Karpas-422 (cell line): ENCODE measurements at places on chromosomes 5 and 9. TPM values are rescaled to one million over a fixed set of nuclear protein-coding genes. Genes with fewer than 3 reads are reported as not detected.
A peak's percentile ranks its signal among the peaks of the same experiment; 100 is the strongest.

- no peak overlapping the region for H3K27ac ChIP-seq
- H3K4me3 ChIP-seq: no peak overlapping the region
- H3K4me1 ChIP-seq: no peaks in the 10 kb centered on the region
These were observed 182.8 kb upstream of the SLC27A6 start for GRCh38 chr5:128782446-128782845.

PDE8B gene
- total RNA-seq: 0.04 and 0.15 TPM in 2 replicates

- H3K4me3 ChIP-seq: peak overlapping the region; percentile 84; the same call in 1 of the 2 replicates
- no peaks in the 10 kb centered on the region for H3K27me3 ChIP-seq
- H3K36me3 ChIP-seq: 0 out of 2 replicates have a peak, but pooled peaks cover 4% of the 10 kb centered on the region
- peak overlapping the region; percentile 87 for H3K27ac ChIP-seq
These were observed 2.5 kb upstream of the PSMD5 start for GRCh38 chr9:120845255-120845654.

ADAMTS19 gene
- 2.5 and 3.1 TPM in 2 replicates for total RNA-seq

GRCh38 chr5:108942701-108943100 is 195.0 kb downstream of the FER start:
- no peak for DNase-seq
- H3K27ac ChIP-seq: no peak overlapping the region
- no peak overlapping the region for H3K4me3 ChIP-seq
- H3K36me3 ChIP-seq: no peaks in the 10 kb centered on the region
- H3K27me3 ChIP-seq: no peaks in the 10 kb centered on the region

DNA sequence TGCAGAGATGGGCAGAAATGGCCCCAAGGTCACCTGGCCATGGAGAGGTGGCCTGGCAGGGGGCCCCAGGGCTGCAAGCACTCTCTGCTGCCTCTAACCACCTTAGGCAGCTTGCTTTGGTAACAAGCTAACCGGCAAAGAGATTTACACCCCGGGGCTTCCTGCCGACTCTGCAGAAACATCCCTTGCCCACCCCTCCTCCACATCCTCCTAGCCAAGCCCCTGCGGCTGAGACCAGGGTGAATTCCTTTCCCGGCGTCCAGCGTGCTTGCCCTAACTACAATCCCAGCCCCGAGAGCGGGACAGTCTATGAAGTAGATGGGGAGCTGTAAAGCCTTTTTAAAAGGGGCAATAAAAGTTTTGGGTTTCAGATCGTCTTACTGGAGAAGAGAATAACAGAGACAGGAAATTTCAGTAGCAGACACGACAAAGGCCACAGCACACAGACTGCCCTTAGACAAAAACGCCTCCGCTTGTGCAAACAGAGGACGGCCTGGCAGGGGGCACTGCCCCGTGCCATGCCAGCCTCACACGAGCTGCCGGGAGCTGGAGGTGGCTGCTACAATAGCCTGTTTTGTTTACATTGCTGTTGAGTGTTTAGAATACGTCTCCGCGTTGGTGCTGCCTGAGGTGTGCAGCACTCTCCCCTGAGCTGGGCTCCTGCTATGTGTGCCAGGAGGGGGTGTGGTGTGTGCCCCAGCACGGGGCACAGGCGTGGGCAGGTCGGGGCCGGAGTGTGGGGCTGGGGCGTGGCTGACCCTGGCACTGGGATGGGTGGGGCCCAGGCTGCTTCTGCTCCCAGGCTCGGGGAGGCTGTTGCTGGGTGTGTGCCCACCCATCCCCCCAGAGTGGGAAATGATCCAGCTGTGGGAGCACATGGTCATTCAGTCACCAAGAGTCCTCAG is 15.3 kb downstream of the MYMK start:
- no peaks in the 10 kb centered on the region for H3K27me3 ChIP-seq
- H3K36me3 ChIP-seq: no peaks in the 10 kb centered on the region
- DNase-seq: no peak
- no peak overlapping the region for H3K4me3 ChIP-seq
- H3K27ac ChIP-seq: no peak overlapping the region

DNA sequence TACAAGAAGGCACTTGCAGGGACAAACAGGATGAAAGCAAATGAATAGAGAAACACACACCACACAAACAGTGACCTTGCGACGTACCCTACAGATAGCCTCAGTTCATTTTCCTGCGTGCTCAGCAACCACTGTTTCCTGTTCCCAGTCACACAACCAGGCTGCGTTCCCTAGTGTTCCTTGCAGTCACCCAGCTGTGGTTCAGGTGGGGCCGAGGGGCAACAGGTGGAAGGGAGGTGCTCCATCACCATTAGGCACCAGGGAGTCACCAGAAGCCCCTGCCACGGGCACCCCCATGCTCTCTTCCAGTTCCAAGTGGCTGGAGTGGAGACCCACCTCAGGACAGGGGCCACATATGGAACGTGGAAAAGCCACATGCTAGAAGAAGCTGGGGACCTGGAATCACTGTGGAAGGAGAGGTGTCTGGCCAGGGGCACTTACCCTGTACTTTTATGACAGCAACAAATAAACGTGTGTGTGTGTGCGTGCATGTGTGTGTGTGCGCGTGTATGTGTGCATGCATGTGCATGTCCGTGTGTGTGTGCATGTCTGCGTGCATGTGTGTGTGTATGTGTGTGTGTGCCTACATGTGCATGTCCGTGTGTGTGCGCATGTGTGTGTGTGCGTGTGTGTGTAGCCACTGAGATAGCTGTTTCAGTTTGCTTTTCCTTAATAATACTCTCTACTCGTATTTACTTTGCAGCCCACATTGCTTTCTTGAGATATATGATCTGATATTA is 18.8 kb upstream of the FCN2 start:
- no peak for DNase-seq
- no peaks in the 10 kb centered on the region for H3K4me1 ChIP-seq
- no peaks in the 10 kb centered on the region for H3K27me3 ChIP-seq
- no peaks in the 10 kb centered on the region for H3K36me3 ChIP-seq
- no peak overlapping the region for H3K27ac ChIP-seq

- DNase-seq: no peak
- no peaks in the 10 kb centered on the region for H3K36me3 ChIP-seq
- no peaks in the 10 kb centered on the region for H3K27me3 ChIP-seq
- H3K4me1 ChIP-seq: peaks cover 2% of the 10 kb centered on the region
- no peak overlapping the region for H3K4me3 ChIP-seq
These were observed 254.4 kb downstream of the MLLT3 start for GRCh38 chr9:20367855-20368254.

DNA sequence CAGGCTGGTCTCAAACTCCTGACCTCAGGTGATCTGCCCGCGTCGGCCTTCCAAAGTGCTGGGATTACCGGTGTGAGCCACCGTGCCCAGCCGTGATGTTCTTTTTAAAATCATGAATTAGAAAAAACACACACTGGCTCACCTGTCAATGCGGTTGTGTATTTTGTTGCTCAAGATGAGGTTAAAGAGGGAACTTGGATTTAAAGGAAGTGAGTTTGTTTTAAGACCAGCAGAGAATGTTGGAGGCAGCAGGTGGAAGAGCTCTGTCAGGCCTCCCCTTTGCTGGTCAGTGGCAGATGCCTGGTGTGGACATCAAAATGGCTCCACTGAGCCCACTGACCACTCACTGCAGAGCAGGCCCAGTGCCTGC is 38.9 kb downstream of the WNK2 start:
- H3K4me3 ChIP-seq: no peak overlapping the region
- H3K27ac ChIP-seq: no peak overlapping the region
- DNase-seq: no peak
- H3K4me1 ChIP-seq: peaks cover 15% of the 10 kb centered on the region
- H3K36me3 ChIP-seq: no peaks in the 10 kb centered on the region
- H3K27me3 ChIP-seq: no peaks in the 10 kb centered on the region

GRCh38 chr5:133129950-133130349 is 78.1 kb downstream of the HSPA4 start:
- no peak for DNase-seq
- H3K27me3 ChIP-seq: no peaks in the 10 kb centered on the region; the same call in 1 of the 2 replicates
- no peaks in the 10 kb centered on the region for H3K36me3 ChIP-seq

TNFAIP8 gene
- 34.5 and 58.7 TPM in 2 replicates for total RNA-seq

DNA sequence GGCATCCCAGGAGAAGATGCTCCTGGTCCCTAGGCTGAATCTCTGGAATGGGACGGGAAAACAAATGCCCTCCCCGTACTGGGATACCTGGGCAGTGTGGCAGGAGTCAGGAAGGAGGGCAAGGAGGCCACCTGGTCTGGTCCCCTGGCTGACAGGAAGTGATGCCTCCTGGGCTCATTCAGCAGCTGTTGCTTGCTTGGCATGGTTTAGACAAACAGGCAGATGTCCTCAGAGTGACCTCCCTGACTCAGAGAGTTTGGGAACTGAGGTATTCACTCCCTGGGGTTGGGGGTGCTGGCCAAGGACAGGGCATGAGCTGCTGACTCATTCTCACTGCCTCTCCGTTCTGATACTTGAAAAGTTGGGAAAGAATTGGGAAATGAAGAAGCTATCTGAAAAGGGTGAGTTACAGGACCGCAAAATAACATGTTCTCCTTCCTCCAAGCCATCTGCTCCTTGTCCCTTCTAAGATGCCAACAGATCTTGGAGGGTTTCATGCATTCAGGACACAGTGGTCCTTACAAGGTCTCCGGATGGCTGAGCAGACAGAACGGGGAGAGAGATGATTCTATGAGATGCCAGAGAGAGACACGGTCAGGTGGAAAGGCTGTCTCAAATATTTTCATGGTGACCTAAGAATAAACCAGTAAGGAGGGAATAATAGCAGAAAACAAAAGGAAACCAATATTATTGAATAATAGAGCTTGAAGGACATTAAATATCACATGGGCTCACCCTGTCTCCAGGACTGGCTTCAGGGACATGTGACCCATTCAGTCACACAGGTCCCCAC is 534.5 kb downstream of the BNC2 start:
- H3K4me3 ChIP-seq: no peak overlapping the region
- H3K27ac ChIP-seq: no peak overlapping the region
- H3K36me3 ChIP-seq: no peaks in the 10 kb centered on the region
- H3K4me1 ChIP-seq: no peaks in the 10 kb centered on the region
- H3K27me3 ChIP-seq: no peaks in the 10 kb centered on the region

CFAP90 gene
- total RNA-seq: not detected in 2 replicates

AK8 gene
- total RNA-seq: 1.3 TPM in 1 of 2 replicates, not detected in the other

DNA sequence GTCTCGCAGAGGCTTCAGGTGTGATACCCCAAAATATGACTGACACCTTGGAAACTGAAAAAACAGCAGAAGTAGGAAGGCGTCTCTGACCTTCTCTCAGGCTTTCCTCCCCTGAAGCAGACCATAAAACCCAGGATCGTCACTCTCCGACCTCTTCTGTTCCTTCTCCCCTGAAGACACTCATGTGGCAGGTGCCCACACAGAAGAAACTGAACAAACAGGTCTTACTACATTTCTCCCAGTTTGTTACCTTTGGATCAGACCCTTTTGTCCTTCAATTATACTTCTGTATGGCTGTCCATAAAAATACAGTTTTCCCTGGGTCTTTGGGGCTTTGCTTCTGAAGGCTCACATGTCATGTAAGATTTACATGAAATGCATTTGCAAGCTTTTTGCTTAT is 10.3 kb upstream of the PRUNE2 start:
- H3K4me3 ChIP-seq: no peak overlapping the region
- H3K36me3 ChIP-seq: no peaks in the 10 kb centered on the region
- no peak for DNase-seq
- H3K27me3 ChIP-seq: no peaks in the 10 kb centered on the region

DNA sequence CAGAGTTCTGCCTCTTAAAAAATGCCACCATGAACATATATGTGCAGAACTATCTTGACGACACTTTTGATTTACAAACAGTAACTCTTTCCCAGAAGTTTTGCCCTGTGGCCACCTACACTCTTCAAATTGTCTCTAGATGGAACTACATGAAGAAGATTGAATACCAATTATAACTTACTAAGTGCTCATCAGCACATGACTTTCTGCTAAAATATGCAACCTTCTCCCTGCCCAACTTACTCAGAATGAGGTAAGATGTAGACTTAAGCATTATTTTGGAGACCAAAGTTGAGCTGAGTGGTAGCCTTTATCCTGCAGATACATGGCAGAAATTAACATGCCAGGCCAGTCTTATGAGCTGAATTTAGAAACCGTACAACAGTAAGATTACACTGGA is 105.4 kb downstream of the SEMA5A start:
- H3K4me3 ChIP-seq: no peak overlapping the region
- H3K27ac ChIP-seq: no peak overlapping the region
- no peaks in the 10 kb centered on the region for H3K36me3 ChIP-seq
- no peak for DNase-seq

- H3K4me3 ChIP-seq: no peak overlapping the region
- no peak for DNase-seq
- no peaks in the 10 kb centered on the region for H3K36me3 ChIP-seq
- H3K27ac ChIP-seq: no peak overlapping the region
- no peaks in the 10 kb centered on the region for H3K27me3 ChIP-seq
These were observed 9.2 kb upstream of the TAF1L start for GRCh38 chr9:32644698-32645097.
